ENCODE measurements at places on chromosomes 3 and 15.

- H3K4me1 ChIP-seq, result peaks cover 22% of the 10 kb centered on the region
- H3K36me3 ChIP-seq, result peaks cover 16% of the 10 kb centered on the region
- no peak overlapping the region for H3K27ac ChIP-seq
- no peak for DNase-seq
- no peak overlapping the region for H3K4me3 ChIP-seq
These were observed 37.6 kb downstream of the HHLA2 start for GRCh38 chr3:108333961-108334360.

DNA sequence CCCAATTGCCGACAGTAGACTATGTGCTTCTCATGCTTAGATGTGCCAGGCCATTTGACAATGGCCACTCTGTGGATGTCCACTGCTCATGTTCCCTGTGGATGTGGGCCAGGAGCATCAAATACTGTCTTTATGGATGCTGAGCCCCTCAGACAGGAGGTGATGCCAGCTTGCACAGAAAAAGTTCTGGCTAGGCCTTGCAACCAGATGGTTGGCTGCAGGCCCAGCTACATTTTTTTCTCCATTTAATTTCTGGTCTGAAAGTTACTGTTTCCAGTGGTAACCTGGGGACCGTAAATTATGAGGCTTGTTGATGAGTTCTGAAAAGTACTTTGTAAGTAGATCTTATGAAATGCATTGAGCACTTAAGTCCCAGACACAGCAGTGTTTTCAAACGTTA lies 228.5 kb downstream of the CHL1 start:
- no peaks in the 10 kb centered on the region for H3K4me1 ChIP-seq
- no peak overlapping the region for H3K27ac ChIP-seq
- no peak overlapping the region for H3K4me3 ChIP-seq
- no peak for DNase-seq
- no peaks in the 10 kb centered on the region for H3K27me3 ChIP-seq

- no peak overlapping the region for H3K27ac ChIP-seq
- H3K36me3 ChIP-seq, result no peaks in the 10 kb centered on the region
- DNase-seq, result no peak
- no peak overlapping the region for H3K4me3 ChIP-seq
- no peaks in the 10 kb centered on the region for H3K4me1 ChIP-seq
- H3K27me3 ChIP-seq, result no peaks in the 10 kb centered on the region
These were observed 447.8 kb downstream of the MFSD1 start for GRCh38 chr3:159249472-159250174.

GRCh38 chr15:64870353-64870752 lies 28.6 kb downstream of the PLEKHO2 start:
- DNase-seq, result no peak
- no peak overlapping the region for H3K4me3 ChIP-seq
- peaks cover 23% of the 10 kb centered on the region for H3K4me1 ChIP-seq
- H3K36me3 ChIP-seq, result peaks cover 19% of the 10 kb centered on the region

- H3K27me3 ChIP-seq, result peaks cover 77% of the 10 kb centered on the region
- no peaks in the 10 kb centered on the region for H3K36me3 ChIP-seq
- H3K4me3 ChIP-seq, result peak overlapping the region; percentile 59
- peak; percentile 50 for DNase-seq
- peaks cover 22% of the 10 kb centered on the region for H3K4me1 ChIP-seq
These were observed 8.5 kb downstream of the ITPKA start for GRCh38 chr15:41501931-41502794.

DNA sequence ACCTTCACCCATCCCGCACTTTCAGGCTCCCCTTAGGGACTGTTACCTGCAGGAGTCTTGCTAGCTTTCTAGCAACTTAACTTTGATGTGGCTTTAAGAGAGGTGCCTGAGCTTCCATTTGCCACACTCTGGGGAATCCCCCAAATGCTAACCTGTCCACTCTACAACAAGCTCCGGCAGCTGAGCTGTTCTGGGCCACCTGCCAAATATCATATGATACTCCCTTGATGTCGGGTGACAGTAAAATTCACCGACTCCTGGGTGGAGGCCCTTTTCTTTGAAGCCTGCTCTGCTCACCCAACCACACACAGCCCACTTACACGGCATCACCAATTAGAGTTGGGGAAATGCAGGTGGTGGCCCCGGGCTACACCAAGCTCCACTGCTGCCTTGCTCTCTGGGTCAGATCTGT lies 38.0 kb upstream of the XCR1 start:
- H3K27me3 ChIP-seq, result peaks cover 66% of the 10 kb centered on the region
- H3K27ac ChIP-seq, result peak overlapping the region; percentile 72
- H3K36me3 ChIP-seq, result peaks cover 9% of the 10 kb centered on the region
- H3K4me3 ChIP-seq, result peak overlapping the region; percentile 37

DNA sequence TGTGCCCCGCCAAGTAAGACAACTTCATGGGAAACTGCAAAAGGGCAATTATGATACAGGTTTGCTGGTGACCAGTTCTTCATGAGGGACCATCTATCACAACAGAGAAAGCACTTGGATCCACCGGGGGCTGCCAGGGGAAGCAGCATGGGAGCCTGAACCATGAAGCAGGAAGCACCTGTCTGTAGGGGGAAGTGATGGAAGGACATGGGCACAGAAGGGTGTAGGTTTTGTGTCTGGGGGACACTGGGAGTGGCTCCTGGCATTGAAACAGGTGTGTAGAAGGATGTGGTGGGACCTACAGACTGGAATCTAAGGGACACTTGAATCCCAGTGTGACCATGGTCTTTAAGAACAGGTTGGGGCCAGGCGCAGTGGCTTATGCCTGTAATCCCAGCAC lies 22.6 kb downstream of the MKRN2 start:
- no peaks in the 10 kb centered on the region for H3K27me3 ChIP-seq
- peaks cover 68% of the 10 kb centered on the region for H3K36me3 ChIP-seq
- H3K27ac ChIP-seq, result no peak overlapping the region
- H3K4me3 ChIP-seq, result no peak overlapping the region

- no peak for DNase-seq
- H3K27ac ChIP-seq, result no peak overlapping the region
- H3K4me3 ChIP-seq, result no peak overlapping the region
- no peaks in the 10 kb centered on the region for H3K36me3 ChIP-seq
- H3K4me1 ChIP-seq, result no peaks in the 10 kb centered on the region
These were observed 26.8 kb upstream of the ELP6 start for GRCh38 chr3:47540281-47540680.

DNA sequence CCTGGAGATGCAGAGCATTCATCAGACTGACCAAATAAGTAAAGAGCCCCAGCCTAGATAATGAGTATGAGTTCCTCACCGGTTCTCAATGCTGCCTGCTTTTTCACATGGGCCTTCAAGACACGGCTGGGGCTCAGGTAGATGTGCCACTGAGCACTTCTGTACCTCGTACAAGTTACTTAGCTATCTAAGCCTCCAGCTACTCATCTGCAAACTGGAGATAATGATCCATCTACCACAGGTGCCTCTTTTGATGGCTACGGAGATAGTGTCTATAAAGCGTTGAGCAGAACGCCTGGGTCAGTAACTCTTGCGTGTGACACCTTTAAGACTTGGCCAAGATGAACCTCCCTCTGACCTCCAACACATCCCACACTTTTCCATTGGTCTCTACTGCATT lies 56.3 kb downstream of the CCR4 start:
- H3K4me3 ChIP-seq, result peak overlapping the region; percentile 24
- peak overlapping the region; percentile 80 for H3K27ac ChIP-seq
- H3K36me3 ChIP-seq, result peaks cover 68% of the 10 kb centered on the region
- DNase-seq, result peak; percentile 13

GRCh38 chr3:133455960-133456359 lies 56.1 kb downstream of the BFSP2 start:
- DNase-seq, result no peak
- H3K27me3 ChIP-seq, result no peaks in the 10 kb centered on the region
- H3K27ac ChIP-seq, result no peak overlapping the region
- no peaks in the 10 kb centered on the region for H3K36me3 ChIP-seq
- no peak overlapping the region for H3K4me3 ChIP-seq
